Fibroblast of mammary gland (primary cell): ENCODE measurements at places on chromosomes 3 and 15.

- DNase-seq = peak; percentile 21
Measured at GRCh38 chr3:181711325-181712135, at the start of gene SOX2. Gene SOX2, plus strand, starts transcription at chr3:181711925. Its CDS starts 436 bp downstream, at chr3:181712361.

GRCh38 chr3:157650172-157650571 is 147.0 kb upstream of the VEPH1 start:
- no peak for DNase-seq

DNA sequence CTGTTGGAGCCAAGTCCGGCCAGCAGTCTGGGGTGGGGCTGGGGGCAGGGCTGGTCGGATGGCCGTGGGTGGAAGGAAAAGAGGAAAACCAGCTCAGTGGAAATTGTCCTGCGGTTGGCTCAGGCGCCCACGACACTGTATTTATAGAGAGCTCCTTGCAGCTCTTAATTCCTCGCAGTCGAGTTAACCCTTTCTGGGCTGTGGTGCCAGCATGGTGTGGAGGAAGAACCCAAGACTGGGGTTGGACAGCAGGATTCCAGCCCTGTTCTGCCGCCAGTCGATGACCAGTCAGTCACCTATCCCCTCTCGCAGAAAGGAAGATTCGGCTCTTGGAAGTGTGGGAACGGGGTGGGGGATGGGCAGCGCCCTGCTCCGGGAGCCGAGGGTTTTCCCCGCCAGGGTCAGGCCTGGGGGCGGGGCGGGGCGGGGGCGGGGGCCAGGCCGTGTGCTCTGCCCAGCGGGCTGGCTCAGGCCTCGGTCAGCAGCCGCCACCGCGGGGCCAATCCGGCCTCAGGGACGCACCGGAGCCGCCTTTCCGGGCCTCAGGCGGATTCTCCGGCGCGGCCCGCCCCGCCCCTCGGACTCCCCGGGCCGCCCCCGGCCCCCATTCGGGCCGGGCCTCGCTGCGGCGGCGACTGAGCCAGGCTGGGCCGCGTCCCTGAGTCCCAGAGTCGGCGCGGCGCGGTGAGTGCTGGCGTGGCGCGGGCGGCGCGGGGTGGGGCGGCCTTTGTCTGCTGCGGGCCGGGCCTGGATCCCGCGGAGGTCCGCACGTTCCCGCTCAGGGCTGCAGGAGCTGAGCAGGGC is at the start of gene CD276:
Gene CD276 (plus strand): TSS at position 607 of the 804 bp plus-strand sequence. CDS start 15,257 bp downstream, outside the sequence.
- DNase-seq = peak; percentile 72

GRCh38 chr3:123859177-123859576 is 25.0 kb downstream of the MYLK start:
- DNase-seq = no peak

GRCh38 chr15:97259943-97260342 is 700.6 kb upstream of the ARRDC4 start:
- DNase-seq = no peak

- DNase-seq = peak; percentile 86
Measured at GRCh38 chr3:133930341-133930933, 34.8 kb upstream of the RAB6B start.

GRCh38 chr15:74327756-74328155 is 39.7 kb downstream of the CYP11A1 start:
- no peak for DNase-seq

GRCh38 chr15:75054172-75054897 is 30.9 kb downstream of the PPCDC start:
- no peak for DNase-seq

DNA sequence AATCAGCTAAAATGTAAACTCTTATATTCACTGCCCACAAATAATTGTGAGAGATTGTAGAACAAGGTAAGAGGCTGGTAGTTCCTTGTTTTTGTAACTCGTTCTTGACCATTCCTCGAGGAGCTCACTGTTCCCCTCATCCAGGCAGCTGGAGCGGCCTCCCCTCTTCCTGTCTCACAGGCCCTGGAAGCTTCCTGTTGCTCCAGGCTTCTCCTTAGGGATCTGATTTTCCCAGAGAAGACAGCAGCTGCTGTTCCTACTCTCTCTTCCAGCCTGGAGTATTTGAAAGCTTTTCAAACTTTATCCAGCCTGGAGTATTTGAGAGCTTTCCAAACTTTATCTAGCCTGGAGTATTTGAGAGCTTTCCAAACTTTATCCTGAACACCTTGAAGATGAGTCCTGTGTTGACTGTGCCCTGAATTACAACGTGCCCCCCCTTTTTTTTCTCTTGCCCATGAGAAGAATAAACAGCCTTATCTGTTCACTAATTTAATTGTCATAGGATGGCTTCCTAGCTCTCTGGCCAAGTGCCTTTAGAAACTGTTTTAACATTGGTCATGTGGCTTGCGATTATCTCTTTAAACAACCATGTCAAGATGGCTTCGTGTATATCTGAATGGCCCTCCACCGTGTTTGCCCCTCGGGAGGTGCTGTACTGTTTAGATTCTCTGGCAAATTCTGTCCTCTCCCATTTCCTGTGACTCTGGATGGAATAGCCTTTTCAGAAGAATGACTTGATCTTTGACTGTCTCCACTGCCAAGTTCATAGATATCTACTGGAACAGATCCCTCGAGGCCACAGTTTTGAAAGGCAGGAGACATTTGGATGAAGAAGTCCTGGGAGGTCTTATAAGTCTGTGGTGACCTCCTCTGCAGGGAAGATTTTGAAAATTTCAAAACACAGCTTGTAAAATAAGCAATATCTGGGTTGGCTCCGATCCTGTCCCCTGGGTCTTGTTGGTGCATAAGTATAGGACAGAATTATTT is 4.8 kb downstream of the ADAMTSL3 start:
- DNase-seq = no peak

GRCh38 chr3:136135039-136135802 is 60.9 kb downstream of the MSL2 start:
- no peak for DNase-seq

DNA sequence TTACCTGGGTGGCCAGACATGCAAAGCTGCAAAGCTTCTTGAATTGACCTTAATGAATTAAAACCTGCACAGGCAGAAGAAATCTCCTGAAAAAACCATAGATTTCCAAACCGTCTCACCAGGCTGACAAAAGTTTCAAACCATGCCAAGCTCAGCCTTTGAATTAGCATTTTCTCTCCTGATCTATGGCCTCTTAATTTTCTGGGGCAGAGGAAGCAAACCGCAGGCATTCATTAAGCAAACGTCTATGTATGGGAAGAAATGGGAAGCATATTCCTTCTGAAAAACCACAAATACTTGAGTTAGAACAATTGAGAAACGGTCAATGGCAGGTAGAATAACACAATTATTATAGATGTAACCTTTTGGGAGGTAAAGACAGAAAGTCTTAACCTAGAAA is 500.2 kb upstream of the NR2F2 start:
- no peak for DNase-seq

- no peak for DNase-seq
Measured at GRCh38 chr3:114400371-114400770, 106.5 kb downstream of the TIGIT start.

- no peak for DNase-seq
Measured at GRCh38 chr15:88664151-88664778, 25.4 kb downstream of the ISG20 start.

GRCh38 chr3:155748611-155749365 is 3.9 kb upstream of the PLCH1 start:
- peak; percentile 53 for DNase-seq

DNA sequence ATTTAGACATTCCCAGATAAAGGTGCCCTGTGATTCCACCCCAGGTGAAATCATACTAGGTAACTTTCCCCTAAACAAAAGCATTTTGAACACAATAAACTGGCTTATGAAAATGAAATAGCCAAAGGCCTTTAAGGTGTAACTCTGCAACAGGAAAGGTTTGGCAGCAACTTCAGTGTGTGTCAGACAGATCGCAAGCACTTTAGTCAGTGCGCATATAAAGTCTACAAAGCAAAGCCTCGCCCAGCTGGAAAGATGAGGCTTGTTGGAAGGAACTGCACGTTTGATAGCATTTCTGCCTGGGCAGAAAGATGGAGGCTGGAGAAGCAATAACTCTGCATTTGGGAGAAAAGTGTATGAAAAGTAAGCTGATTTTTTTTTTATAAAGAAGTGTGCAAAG is 57.9 kb downstream of the PRICKLE2 start:
- no peak for DNase-seq

GRCh38 chr3:55692295-55692956 is 205.3 kb upstream of the WNT5A start:
- DNase-seq = no peak

DNA sequence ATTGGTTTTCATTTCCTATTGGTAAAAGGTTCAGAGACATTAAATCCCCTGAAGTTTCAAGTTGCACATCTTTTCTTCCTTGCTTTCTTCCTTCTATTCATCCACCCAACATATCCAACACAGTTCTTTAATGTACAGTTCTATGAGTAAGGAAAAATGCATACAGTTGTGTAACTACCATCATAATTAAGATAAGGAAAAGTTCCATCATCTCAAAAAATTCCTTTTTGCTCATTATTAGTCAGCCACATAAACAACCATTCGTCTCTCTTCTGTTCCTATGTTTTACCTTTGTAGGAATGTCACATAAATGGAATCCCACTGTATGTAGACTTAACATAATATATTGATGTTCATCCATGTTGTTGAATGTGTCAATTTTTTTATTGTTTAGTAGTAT is 211.1 kb upstream of the ADAMTS9 start:
- no peak for DNase-seq

DNA sequence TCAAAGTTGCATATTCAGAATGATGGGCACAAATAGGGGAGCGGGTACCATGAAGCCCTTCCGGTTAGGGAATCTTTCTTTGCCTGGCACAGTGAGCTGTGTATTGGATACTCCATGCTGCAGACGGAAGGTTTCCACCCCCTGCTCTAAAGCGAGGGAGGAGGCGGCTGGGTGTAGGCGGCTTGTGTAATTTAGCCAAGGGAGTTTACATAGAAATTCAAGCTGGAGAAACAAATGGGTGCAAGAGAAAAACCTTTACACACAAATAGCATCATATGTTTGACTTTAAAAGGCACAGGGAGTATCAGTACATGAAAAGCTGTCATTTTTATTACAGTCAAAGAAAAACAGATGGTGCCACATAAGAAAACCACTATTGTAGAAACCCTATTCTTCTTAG is 59.3 kb upstream of the ADCY5 start:
- DNase-seq = no peak

DNA sequence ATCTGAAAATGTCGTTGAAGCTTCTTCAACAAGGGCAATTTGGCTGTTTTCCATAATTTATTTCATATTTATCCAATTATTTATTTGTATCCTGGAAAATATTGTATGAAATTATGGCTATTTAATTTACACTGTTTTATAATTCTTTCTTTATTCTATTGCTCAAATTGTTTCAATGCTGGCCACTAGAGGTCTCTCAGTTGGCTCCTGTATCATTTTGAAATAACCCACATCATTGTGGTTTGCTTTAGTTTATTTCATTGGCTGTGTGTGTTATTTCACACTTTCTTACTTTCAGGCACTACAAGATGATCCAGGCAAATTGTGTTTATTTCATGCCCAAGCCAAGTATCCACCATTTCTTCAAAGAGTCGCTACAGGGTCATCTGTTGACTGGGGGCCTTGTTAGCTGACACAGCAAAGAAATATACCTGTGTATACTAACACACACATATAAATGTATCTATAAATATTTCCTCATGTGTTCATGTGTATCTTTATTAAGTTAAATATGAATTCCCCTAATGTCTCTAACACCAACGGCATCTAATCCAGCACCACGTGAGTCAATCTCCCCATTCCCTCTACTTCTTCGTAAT is 86.2 kb downstream of the NPAP1 start:
- peak; percentile 10 for DNase-seq

- no peak for DNase-seq
Measured at GRCh38 chr3:183210862-183211341, 42.2 kb upstream of the B3GNT5 start.

DNA sequence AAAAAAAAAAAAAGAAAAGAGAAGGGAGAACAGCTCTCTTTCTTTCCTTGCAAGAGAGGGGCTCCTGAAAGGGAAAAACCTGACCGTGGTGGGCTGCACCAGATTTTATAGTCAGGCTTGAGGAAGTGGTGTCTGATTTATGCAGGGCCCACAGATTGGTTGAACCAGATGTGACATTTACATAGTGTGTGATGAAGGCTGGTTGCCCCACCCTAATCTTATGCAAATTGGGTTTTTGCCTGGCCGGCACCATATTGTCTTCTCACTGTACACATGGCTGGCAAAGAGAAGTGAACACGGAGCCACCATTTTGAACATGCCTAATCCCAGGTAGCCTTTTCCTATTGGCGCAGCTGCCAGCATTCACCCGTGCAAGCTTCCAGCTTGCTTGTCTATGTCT is 154.4 kb downstream of the OXSM start:
- no peak for DNase-seq

GRCh38 chr15:39321977-39322376 is 258.9 kb upstream of the THBS1 start:
- no peak for DNase-seq

DNA sequence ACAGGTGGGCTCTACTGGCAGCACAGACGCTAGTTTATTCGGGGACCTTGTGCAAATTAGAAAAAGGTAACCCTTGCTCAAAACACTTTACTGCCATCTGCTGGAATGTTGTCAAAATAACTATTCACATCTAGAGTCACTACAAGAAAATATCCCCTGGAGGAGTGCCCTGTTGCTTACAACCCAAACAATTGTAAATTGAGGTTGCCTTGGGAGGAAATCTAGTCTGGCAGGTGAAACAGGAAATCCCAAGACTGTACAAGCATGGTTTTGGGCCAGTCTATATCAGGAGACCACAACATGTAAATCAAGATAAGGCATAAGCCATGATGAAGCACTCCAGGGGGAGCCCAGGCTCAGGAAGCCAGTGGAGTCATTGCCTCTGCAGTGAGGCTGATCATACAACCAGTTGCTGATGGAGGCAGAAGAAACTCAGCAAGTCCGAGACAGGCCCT is 136.8 kb upstream of the ACP3 start:
- peak; percentile 72 for DNase-seq

DNA sequence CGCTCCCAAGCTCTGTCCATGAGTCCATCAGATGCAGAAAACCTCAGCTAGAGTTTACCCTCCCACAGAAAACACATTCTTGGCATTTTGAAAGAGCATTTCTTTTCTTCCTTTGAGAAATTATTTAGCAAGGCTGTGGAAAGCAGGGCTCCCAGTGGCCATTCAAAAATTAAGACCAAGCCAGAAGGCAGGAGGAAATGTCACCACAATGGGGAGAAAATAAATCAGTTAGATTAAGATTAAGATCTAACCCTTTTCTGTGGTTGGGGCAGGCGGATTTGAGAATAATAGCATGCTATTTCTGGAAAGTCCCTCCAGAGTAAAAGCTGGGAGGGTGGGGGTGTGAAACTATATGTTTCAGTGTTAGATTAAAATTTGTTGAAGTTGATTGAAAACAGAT is 20.2 kb downstream of the LRIG1 start:
- DNase-seq = no peak

DNA sequence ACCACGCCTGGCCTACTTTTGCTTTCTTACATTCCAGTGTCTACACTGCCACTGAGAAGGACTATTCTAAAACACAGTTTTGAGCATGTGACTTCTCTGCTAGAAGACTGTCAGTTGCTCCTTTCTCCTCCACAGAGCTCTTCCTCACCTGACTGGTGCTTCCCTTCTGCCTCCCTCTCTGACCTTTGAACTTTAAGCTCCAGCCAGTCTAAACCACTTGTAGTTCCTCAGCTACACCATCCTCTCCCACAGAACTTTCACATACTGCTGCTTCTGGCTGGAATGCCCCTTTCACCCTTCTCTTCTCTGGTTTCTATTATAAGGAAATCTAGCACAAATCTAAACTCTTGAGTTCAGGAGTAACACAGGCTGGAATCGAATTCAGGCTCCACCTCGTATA is 9.1 kb downstream of the NCEH1 start:
- DNase-seq = no peak
